NCI-H1417 treated with DMSO at 0.1 percent for 48 hours (cell line): ENCODE measurements at places on chromosomes 2 and 18.

DNA sequence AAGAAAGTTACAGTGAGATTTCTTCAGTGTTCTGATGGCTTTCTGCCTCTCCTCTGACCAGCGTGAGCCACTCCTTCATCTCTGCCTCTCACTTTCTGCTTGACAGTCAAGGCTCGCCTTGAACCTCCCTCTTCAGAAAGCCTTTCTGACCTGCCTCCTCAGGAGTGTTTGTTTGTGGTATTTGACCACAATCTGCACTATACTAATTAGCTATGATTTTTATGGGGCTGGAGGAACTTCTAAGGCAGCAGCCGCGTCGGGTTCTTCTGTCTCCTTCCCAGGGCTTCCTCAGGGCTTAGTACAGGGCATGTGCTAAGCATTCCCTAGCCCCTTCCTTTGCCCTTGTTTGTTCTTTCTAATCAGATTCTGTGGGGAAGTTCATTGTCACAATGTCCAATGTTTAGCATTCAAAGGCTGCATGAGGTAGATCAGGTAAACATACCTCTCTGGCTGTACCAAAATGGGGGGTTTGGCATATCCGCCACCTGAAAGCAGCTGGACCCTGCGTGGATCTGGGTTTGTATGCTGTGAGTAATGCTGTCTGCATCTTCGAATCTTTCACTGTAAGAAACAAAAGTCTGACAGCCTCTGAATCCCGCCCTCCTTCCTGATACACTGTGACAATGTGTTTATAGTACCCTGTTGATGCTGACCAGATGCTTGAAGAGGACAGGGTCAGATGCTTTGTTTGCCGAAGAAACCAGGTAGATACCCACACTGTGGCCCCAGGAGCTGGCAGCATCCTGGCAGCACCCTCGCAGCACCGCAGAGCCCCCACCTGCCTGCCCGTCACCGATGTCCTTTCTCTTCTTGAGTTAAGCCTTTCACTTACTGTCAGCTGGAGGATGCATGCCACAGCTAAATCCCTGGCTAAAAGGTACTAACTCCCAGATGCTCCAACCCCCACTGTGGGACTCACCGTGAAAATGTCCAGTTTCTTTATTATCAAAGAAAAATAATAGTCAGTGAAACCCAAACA, 260.8 kb upstream of the HDAC4 start:
- no peak for DNase-seq

DNA sequence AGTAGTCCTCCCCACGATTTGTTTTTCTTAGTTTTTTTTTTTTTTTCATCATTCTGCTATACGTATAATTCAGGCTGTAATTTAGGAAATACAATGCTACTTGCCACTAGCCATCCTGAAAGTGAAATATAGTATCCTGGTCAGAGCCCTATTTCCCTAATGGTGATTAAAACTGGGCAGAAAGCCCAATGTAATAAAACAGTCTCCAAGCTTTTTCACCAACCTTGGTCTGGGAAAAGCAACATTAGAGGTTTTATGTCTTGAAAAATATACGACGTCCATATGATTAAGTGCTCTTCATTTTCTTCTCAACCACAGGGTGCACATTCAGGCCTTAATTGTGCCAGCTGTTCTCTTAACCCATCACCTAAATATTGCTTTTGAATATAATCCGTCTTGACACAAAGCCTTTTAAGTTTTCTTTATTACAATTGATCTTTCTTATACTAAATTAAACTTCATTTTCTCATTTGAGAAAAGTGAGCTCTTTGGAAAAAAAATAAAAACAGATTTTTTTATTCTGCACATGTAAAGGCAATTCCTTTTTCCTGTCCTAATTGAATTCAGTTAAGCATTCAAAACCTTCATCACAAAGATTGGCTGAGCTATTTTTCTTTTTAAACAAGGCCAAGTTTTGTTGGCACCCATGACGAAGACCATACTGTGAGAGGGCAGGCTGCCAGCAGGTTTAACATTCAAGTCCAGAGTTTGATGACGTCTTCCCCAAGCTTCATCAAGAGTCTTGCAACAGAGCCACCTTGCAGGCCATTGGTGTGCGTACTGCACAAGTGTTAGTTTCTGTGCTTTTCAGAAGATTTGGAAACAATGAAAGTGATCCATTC, 52.7 kb downstream of the MAP2 start:
- peak; percentile 86 for DNase-seq

DNA sequence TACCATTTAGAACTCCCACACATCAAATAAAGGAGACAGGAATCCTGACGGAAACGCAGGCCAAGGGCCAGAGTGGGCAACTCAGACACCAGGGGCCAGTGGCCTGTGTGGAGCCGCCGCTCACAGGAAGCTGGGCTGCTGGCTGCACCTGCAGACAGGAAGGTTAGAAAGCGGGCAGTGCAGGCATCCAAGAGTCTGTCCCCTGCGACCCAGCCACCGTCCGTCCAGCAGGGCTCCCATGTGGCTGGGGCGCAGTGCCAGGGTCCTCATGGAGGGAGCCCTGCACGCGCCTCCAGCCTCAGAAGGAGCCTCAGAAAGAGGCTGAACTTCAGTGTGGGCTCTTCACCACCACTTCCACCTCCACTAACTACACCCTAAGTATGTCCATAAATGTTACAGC, 2.5 kb upstream of the ANO7 start:
- DNase-seq, result no peak

DNA sequence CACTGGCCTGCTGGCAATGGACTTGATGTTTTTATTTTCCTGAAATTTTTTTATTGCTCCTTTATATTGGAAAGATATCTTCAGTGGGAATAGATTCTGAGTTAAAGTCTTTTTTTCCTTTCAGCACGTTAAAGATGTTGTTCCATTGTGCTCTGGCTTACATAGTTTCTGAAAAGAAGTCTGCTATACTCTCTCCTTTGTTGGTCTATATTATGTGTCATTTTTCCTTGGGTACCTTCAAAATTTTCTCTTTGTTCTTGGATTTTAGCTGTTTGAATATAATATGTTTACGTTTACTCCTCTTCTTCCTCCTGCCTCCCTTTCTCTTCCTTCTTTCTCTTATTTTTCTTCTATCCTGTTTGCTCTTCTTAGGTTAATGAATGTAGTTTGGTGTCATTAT, 105.5 kb downstream of the CAPN13 start:
- no peak for DNase-seq

DNA sequence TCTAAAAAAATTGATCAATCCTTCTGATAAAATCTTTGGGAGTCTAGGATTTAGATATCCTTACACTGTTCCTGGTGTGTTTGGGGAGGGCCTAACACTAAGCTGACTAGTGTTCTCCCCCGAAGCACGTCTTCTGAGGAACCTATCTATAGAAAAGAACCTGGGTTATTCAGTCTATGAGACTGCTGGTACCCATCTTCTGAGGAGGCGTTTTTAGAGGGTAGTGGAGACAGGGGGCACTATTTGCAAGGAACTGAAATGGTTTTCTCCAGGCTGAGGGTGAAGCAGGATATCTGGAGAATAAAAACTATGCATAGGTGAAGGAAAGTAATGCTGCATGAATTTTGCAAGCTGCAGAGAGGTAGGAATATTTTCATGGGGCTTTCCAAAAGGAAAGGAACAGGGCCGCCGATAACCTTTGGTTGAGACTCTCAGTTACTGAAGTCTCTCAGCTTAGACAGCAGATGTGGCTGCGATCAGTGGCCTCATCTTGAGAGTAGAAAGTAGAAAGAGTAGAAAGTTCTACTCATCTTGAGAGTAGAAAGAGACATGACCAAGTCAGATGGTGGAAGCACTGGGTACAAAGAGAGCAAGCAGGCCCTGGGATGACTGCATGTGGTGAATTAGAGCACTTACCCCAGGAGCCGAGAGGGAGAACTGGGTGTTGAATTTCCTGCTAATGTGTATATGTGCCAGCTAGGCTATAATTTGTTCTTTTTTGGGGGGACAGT, 31.8 kb upstream of the KCNE4 start:
- DNase-seq, result no peak

DNA sequence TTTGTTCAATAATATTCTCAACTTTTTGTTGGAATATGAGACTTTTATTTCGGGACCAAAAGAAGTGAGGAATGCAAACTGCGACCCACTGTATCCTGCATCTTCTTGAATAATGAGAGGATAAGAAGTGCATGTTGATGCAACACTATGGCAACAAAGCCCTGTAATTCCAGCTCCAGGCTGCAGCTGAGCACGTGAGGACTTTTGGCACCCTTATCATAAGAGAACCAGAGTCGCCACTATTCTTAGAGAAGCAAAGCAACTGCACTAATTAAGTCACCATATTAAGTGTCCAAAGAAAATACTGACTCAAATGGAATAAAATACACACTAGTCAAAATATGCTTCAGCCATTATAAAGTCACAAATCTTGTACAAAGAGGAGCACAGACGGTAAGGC, 65.8 kb downstream of the FAM210A start:
- DNase-seq, result no peak

- DNase-seq, result no peak
Observed at GRCh38 chr2:66596256-66596655, 161.3 kb downstream of the MEIS1 start.

- no peak for DNase-seq
Observed at GRCh38 chr18:77141401-77142118, 9.0 kb upstream of the MBP start.

GRCh38 chr2:98561902-98562695, 46.2 kb downstream of the COA5 start:
- no peak for DNase-seq

DNA sequence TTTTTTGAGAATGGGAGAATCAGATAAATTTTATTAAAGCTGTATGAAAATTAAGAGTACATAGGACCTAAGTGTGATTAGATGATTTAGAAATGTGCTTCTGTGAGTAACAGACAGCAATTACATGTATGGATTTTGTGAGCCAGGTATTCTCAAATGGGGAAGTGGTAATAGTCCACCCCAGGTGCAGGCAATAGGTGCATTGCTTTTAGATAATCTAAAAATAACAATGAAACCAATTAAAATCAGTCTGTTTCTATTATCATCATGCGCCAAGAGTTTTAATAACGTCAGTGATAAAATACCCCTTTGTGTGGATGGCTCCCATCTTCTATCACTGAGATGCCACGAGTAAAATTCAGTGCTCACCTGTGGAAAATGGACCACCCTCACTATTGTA, 265.3 kb downstream of the RNF144A start:
- DNase-seq, result no peak

- DNase-seq, result no peak
Observed at GRCh38 chr2:181313845-181314244, 143.3 kb upstream of the ITGA4 start.

- no peak for DNase-seq
Observed at GRCh38 chr2:70381821-70382220, 80.0 kb upstream of the FAM136A start.

DNA sequence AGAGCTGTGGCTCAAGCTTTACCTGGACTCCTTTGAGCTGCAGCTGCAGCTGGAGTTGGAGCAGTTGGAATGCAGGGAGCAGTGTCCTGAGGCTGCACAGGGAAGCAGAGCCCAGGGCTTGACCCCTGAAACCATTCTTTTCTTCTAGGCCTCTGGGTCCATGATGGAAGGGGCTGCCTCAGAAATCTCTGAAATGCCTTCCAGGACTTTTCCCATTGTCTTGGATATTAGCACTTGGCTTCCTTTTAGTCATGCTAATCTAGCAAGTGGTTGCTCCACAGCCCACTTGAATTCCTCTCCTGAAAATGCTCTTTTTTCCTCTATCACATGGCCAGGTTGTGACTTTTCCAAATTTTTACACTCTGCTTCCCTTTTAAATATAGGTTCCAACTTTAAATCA, 108.6 kb upstream of the RNF152 start:
- no peak for DNase-seq

GRCh38 chr2:160278879-160279177, 78.8 kb upstream of the ITGB6 start:
- no peak for DNase-seq

DNA sequence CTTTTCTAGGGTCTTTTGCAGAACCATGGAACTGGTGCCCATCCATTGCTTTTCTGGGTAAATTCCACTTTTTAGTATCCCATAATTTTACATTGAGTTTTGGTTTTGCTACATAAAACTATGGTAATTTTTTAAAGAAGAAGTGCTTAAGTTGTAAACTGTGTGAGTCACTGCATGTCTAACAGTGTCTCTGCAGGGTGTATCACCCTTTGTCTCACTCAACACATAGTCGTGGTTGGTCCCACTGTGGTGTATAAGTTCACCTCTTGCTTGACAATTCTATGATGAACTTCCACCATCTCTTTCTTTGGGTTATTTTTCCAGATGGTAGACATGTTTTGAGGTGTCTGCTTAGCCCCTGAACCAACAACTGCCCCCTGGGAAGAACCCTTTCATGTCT, 10.5 kb downstream of the SCTR start:
- DNase-seq, result no peak

DNA sequence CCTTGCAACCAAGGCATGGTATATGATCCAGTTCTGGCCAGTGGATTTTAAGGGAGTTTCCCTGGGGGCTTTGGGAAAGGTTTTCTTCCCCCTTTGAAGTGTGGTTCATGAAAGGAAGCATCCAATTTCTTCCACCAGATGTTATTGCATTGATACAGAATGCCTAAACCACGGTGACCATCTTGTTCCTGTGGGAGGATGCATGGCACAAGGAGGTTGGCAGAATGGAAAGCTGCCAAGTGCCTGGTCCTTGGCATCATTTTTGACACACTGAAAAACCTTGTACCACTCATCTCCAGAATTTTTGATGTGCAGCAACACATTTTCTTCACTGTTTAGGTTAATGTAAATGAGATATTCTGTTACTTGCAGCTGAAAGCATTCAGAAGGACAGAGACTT, 55.2 kb upstream of the CXCR4 start:
- DNase-seq, result no peak

GRCh38 chr2:46411245-46411641, 68.1 kb upstream of the TMEM247 start:
- DNase-seq, result no peak

DNA sequence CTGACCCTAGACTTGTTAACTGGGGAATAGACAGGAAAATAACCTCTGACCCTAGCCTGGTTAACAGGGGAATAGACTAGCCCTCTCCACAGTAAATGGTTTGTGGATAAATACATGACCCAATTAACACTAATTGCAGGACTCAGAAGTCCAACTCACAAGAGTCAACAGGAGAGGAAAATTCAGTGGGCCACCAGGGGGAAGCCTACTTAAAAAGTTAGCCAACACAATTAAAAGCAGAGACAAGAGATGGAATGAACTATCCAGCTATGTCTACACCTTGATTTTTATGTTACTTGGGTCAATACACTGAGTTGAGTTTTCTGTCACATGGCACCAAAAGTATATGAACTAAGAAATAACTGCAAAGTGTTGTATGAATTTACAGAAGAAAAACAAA, 158.8 kb upstream of the SLC39A10 start:
- no peak for DNase-seq

DNA sequence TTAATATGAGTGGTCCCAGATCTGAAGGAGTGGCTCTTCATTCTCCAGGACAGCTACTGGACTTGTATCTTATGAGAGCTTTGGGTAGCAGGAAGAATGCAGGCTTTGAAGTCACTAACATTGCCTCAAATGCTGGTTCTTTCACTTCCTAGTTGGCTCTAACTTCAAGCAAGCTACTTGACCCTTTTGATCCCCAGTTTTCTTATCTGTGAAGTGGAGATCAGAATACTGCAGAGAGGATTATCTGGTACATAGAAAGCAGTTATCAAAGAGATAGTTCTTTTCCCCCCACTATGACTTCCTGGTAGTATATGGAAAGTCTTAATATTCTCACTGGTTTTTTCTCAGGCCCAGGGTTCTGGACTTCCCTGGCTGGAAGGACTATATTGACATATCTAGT, 3.4 kb upstream of the PLCL1 start:
- no peak for DNase-seq

- no peak for DNase-seq
Observed at GRCh38 chr2:200168641-200169555, 137.6 kb upstream of the SPATS2L start.
